ENCODE measurements at places on chromosomes 1 and 21. TPM values are rescaled to one million over a fixed set of nuclear protein-coding genes. Genes with fewer than 3 reads are reported as not detected.

Gene BCL2L15
- total RNA-seq: 2.9 TPM

DNA sequence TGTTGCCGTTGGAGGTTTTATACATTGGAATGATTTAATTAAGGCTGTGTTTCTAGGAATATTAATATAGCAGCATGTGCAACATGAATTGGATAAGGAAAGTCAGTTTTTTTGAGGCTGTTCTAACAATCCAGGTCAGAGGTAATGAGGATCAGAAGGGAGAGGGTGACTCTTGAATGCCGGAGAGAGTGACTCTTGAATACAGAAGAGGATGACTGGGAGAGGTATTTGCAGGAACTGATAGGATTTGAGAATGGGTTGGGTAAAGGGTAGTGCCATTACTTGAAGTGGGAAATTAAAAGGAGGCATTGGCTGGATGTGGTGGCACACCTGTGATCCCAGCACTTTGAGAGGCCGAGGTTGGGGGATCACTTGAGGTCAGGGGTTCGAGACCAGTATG, 55.6 kb upstream of the MACF1 start:
- no peak for DNase-seq

Gene HIVEP3
- total RNA-seq: 27.8 TPM

DNA sequence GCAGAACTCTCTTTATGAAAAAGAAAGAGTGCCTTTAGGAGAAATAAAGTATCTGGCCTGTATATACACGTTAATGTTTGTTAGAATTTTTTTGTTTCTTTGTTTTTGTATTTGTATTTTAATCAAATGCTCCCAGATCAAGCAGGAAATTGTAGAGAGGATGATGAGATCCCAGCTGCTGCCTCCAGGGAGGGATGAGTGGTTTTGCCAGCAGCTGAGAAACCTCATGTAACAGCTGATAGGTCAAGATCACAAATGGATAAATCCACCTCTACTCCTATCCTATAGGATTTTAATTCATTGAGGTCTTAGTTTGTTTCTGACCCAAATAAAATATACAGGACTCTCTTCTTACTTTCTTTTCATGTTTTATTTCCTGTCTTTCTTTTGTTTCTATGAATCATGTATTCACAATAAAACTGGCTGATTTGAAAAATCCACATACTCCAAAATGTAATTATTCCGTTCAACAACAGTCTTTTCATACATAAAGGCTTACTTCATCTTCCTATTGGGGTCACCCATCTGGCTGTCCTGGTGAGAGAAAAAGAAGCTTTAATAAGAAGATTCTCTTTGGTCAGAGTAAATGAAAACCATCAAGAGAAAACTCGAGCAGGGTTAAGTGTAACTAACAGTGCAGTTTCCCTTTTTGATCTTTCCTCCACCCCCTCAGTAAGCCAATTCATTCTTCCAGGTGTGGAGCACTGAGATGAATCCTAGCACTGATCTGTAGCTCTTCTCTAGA, 129.3 kb upstream of the PLPPR5 start:
- DNase-seq: no peak

DNA sequence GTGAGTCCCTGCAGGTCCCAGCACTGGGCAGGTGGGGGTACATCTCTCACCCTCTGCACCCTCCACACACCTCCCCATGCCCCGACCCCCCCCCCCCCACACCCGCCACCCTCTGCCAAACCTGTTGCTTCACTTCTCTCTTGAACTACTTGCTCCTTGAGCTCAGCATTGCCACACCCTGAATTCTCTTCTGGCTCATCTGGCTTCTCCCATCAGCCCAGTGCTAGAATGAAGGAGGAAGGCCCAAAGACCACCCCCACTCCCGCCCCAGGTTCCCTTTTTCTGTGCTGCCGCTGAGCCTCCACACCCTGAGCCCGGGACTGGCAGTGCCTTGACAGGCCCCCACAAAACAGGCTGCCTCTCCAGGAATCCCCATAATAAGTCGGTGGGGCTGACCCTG, 6.4 kb upstream of the TNNI1 start:
- no peak for DNase-seq

DNA sequence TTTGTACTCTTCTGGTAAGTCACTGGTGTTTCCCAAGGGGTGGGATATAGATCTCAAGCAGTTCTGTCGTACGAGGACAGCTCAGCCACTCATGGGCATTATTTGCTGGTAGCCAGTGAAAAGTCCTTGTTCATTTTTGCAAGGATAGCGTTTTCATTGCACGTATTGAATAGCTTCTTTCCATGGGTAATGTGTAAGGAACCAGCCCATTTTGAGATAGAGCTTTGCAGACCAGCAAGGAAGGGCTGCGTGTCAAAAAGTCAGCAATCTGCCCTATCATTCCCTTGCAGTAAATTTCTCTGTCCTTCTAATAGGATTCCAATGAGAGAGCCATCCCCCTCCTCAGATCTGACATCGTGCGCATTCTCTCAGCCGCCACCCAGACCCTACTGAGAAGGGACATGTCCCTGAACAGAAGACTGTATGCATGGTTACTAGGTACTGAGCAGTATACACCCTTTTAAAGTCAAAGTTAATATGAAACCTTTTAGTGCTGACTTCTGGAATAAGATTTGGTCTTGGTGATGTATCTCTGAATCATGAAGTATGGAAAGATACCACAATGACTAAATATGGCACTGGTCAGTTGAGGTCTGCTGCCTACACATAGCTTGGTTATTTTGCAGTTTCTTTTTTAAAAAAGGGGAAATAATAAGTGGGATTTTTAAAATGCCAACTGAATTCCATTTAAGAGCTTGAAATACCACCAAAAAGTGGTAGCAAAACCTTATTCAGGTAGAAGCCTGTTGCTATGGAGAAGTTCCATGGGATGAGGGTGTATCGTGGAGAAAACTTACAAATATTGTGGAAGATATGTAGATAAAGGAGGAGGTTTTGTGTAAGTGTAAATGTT, 55.3 kb downstream of the DOP1B start:
- DNase-seq: no peak

Gene SIK1
- total RNA-seq: 4.6 TPM

Gene MYCL
- total RNA-seq: 0.10 TPM

Gene TRIM63
- total RNA-seq: 0.33 TPM

Gene CLEC20A
- not detected for total RNA-seq

DNA sequence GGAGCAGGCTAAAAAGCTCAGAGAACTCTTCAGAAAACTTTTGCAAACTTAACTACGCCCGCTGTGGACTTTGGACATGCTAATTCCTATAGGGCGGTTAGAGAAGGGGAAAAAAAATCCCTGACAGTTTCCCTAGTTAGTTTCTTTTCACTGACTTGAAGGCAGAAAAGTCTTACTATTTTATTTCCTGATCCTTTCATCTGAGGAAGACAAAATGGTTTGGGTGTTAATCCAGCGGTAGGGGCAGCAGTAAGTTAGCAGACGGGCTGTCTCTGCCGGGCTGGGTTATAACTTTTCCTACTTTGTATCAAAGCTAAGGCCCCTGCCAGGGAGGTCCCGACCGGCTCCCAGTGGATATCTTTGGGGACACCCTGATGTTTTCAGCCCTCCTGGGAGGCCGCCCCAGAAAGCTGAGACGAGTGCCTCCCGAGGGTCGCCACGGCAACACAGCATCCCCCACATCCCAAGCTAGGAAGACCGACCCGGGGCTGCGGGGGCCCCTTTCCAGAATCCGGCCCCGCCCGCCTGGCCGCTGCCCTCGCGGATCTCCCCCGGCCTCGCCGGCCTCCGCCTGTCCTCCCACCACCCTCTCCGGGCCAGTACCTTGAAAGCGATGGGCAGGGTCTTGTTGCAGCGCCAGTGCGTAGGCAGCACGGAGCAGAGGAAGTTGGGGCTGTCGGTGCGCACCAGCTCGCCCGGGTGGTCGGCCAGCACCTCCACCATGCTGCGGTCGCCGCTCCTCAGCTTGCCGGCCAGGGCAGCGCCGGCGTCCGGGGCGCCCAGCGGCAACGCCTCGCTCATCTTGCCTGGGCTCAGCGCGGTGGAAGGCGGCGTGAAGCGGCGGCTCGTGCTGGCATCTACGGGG, 162.6 kb downstream of the RUNX1 start:
- peak; percentile 27 for DNase-seq

GRCh38 chr1:161945306-161946060, 78.2 kb downstream of the OLFML2B start:
- no peak for DNase-seq
